ENCODE measurements at places on chromosomes 12 and 14.

GRCh38 chr14:34770901-34771300, 56.5 kb upstream of the CFL2 start:
- DNase-seq, result no peak

DNA sequence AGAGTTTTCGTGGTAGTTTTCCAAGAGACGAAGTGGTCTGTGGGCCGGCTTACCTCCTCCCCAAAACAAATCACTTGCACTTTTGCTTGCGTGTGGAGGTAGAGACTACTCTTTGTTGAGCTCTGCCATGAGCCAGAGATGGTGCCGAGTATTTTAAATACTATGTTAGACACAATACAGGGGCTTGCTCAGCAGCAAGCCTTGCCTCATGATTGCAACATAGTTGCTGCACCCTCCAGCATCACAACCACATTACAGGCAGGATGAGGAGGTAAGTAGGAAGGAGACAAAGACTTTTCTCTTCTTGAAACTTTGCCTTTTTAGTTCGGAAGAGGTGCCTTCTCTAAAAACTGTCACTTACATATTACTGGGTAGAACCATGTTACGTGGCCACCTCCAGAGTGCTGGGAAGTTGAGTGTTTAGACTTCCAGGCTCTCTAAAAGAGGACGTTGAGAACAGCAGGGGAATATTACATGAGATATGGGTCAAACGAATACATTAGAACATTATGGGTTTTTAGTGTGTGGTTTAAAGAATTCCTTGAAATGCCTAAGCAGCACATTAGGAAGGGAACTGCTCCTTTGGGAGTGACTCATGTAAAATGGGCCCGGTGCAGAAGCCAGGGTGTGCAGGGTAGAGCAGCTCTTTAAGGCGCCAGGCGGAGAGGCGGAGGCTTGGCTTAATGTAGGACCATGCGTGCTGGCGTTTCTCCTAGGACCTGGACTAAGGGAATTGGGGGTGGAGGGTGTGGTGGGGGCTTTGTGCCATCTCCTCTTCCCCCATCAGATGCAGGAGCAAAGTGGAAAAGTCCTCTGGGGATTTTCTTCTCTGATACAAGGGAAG, 110.6 kb upstream of the PRMT8 start:
- DNase-seq, result no peak

- DNase-seq, result no peak
These were observed 3.5 kb upstream of the RHOJ start for GRCh38 chr14:63200767-63201166.

DNA sequence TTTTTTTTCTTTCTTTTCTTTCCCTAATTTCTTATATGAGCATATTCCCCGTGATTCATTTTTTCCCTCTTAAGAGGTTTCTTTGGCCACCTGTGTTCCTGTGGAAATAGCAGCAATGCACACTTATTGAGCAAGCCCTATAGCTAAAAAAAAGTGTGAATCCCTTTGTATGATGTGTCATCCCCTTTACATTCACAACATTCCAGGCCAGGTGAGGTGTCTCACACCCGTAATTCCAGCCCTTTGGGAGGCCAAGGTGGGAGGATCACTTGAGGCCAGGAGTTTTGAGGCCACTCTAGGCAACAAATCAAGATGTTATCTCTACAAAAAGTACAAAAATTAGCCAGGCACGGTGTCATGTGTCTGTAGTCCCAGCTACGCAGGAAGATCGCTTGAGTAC, 700.4 kb upstream of the TBX3 start:
- no peak for DNase-seq

DNA sequence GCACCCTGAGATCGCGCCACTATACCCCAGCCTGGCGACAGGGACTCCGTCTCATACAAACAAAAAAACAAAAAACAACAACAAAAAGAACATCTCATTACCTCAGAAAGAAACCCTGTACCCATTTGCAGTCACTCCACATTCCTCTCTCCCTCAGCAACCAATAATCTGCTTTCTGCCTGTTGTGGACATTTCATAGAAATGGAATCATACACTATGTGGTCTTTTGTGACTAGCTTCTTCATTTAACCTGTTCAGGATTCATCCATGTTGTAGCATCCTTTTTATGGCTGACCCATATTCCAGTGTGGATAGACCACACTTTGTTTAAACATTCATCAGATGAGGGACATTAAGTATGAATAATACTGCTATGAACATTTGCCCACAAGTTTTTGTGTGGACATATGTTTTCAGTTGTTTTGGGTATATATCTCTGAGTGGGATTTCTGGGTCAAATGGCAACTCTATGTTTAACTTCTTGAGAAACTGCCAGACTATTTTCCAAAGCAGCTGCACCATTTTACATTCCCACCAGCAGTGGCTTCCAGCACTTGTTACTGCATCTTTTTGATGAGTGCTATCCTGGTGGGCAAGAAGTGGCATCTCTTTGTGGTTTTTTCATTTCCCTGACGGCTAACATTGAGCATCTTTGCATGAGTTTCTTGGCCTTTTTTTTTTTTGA, 5.9 kb upstream of the RCOR1 start:
- no peak for DNase-seq

GRCh38 chr14:77869340-77869739, 69.4 kb downstream of the ADCK1 start:
- no peak for DNase-seq

DNA sequence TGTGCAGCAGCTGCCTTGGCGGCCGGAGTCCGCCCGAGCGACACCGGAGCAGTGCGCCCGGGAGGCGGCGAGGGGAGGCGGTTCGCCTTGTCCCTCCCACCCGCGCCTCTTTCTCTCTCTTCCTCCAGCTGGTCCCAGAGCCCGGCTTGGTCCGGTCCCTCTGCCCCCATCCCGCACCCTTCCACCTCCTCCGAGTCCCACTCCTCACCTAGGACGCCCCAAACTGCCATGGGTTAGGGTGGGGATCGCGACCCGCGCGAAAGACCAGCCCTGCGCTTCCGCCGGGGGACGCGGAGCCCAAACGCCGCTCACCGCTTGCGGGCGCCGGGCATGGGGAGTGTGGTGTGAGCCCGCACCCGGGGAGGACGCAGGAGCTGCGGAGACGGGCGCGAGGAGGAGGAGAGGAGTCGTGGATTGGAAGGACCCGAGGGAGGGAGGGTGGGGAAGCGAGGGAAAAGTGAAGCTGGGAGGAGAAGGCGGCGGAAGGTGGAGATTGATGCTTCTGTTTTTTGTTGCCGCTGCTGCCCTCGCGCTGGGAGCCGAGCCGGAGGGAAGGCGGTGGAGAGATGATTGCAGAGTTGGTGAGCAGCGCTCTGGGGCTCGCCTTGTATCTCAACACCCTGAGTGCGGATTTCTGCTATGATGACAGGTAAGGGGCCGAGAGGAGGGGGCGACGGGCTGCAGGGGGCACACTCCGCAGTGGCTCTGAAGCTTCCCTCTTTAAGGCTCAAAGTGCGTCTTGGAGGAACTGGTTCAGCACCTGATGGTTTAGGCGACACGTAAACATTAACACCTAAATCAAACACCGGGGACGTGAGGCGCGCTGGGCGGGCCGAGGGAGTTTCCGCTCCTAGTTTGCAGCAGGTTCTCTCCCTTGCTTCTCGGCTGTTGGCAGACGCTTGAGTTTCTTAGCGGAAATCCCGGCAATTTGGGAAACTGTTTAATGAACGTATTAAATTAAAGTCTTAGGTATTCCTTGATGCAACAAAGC, 610 bp downstream of the TMTC2 start:
- no peak for DNase-seq

DNA sequence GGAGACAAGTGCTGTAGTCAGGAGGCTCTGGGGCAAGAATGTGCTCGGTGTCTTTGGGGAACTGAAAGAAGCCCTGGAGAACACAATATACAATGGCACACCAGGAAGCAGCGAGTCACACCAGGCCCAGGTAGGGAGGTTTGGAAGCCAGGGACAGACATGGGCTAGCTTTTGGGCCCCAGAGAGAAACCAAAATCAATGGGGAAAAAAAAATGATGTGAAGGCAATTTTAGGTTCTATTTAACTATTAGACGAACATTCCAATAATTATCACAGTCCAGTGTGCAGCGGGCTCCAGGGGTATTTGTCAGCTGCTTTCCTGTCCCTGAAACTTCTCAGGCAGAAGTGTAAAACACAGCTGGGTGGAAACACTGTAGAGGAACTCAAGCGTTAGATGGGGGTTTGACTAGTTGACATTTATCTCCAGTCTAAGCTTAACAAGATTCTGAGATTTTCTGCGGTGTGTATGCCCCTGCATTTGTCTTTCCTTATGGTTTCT, 21.8 kb upstream of the EGLN3 start:
- DNase-seq, result no peak

GRCh38 chr12:15045451-15045850, 72.6 kb downstream of the PDE6H start:
- no peak for DNase-seq

- DNase-seq, result no peak
These were observed 600 bp downstream of the SYT10 start for GRCh38 chr12:33438851-33439586.

- DNase-seq, result no peak
These were observed 29.2 kb upstream of the FOS start for GRCh38 chr14:75249251-75249957.

Data from SW 1271 (cell line).